AG09319 (cell line): ENCODE measurements at places on chromosomes 7 and 10.

GRCh38 chr10:48446785-48447184, 140.3 kb downstream of the MAPK8 start:
- DNase-seq: no peak

GRCh38 chr10:102918817-102919245, 737 bp downstream of the CNNM2 start:
- no peak for DNase-seq

DNA sequence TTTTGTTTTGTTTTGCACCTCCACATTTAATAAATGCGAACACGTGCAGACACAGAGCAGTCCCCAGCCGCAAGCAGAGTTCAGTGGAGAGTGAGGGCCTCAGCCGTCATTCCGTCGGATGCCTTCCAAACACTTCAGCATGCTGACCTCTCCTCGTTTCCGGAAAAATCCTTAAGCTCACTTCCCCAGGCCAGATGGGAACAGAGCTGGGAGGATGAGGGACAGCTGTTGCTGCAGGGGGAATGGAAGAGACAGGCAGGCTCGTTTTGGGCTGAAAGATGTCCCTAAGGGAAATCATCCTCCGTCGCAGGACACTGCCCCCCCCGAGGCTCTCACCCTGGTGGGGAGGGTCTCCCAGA, 17.2 kb upstream of the FGFR2 start:
- no peak for DNase-seq

DNA sequence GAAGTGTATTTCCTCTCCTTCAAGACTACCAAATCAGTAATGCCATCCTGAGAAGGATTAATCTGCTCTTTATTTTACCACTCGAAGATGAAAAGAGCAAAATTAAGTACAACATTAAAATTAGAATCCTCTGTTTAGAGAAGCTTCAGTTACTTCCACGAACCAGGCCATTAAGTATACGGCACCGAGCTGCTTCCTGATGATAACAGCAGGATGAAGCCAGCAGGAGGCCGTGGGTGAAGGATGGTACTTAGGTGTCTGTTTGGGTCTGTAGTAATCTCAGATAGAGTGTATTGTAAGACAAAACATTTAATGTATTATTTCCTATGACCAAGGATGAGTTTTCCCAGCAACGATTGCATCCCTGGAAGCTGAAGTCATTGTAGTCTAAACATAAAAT, 362.8 kb downstream of the SFMBT2 start:
- DNase-seq: no peak

GRCh38 chr7:151135525-151135845, 32.0 kb downstream of the GBX1 start:
- DNase-seq: no peak

DNA sequence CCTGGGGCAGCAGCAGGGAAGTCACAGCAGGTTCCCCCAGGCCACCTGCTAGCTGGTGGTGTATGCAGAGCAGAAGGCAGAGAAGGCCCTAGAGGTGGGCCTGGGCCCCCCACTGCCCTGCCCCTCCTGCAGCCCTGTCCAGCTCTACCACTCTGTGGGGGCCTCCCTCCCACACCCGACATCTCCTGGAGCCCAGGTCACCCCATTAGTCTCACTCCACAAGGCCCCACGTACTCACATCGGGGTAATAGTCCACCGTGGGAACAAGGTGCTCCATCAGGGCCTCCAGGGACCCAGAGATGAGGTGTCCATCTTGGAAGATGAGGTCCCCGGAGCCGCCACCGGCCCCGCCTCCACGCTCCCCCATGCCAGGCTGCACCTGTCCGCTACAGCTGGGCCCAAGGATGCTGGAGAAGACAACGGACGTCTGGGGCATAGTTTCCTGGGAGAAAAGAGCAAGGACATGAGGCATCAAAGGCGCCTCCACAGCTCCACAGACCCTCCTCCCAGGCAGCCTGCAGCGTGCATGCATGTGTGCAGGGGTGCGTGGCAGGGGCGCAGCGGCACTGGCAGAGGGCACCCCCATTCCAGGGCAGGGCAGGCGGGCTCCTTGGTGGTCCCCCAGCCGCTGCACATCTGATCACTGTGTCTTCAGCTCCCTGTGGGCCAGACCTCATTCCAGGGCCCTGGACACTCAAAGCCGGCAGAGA, 61.0 kb downstream of the RASGEF1A start:
- no peak for DNase-seq

DNA sequence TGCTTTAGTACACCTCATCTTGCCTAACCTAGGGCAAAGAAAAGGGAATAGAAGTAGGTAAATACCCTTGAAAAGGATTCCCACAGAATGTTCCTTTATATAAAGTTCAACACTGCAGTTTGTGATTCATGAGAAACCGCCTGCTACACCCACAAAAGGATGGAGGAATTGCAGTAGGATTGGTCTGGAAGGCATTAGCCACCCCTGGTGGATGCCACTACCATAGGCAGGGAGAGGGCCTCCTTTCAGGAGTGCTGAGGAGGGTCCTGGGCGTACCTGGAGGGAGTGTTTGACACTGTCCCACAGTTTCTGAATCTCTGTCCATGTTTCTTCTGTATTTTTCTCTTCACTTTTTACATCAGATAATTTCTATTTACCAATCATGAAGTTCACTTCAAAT, 221.8 kb upstream of the TMEM72 start:
- DNase-seq: no peak

DNA sequence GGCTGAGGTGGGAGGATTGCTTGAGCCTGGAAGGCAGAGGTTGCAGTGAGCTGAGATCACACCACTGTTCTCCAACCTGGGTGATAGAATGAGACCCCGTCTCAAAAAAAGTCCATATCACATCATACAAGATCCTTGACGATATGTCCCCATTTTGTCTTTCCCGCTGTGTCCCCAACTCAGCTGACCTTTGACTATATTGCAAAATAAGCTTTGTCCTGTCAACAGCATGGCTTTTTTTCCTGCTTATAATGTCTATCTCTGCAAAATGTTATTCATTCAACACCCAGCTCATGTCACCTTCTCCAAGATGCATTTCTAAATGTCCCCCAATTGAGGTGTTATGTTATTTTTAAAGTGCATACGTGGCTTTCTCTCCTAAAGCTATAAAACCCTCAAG, 136.0 kb upstream of the KAT6B start:
- DNase-seq: no peak

GRCh38 chr7:148615085-148615730, 24.6 kb downstream of the C7orf33 start:
- DNase-seq: no peak

DNA sequence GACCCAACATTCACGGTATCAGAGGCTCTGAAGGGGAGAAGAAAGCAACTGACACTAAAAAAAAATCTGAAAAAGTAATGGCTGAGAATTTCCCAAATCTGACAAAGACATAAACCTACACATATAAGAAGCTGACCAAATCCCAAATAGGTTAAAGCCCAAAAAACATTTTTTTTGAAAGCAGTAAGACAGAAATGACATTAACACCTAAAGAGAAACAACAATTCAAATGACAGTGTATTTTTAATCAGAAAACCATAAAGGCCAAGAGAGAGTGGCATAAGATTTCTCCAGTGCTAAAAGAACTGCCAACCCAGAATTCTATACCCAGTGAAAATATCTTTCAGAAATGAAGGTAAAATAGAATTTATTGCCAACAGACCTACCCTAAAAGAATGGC, 35.5 kb downstream of the RUFY2 start:
- DNase-seq: no peak

GRCh38 chr10:80856186-80856585, 318.5 kb downstream of the SH2D4B start:
- DNase-seq: no peak

DNA sequence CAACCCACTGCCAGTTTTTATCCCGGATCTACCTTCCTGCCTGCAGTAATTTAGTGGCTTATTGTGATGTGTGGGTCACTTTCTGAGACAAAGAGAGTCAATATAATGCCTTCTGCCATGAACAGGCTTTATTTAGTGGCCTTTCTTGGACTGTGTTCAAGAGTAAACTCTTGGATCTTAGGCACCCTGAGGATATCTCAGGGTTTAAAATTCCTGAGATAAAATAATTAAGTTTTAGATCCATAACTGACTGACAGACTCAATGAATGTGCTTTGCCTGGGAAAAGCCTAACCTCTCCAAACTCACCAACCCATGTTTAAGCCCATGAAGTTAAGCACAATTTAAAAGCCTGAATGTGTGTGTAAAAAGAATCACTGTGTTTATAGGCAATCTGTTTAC, 564.3 kb downstream of the LRMDA start:
- DNase-seq: no peak

- DNase-seq: no peak
Observed at GRCh38 chr7:71996141-71996540, 416.0 kb downstream of the CALN1 start.

DNA sequence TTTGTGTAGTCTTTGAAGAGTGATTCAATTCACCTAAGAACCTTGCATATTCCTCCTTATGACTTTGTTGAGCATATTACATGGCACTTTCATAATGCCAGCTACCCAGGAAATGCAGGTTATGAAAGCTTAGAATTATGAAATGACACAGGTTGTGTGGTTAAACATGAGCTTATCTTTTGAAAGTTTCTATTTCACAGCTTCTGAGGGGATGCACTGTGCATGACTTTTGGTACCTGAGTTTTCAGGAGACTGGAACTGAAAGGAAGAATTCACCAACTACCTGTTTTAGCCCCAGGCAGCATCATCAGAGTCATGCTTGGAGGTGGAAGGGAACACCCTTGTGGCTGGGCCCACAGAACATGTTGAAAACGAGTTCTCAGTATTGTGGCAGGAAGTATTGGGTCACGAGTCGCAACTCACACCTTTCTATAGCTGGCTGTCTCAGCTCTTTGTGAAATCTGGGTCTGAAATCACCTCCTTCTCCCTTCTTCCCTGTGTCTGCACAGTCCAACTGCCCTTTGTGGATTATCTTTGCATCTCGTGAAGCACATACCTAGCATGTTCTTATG, 228.2 kb downstream of the PTEN start:
- no peak for DNase-seq

DNA sequence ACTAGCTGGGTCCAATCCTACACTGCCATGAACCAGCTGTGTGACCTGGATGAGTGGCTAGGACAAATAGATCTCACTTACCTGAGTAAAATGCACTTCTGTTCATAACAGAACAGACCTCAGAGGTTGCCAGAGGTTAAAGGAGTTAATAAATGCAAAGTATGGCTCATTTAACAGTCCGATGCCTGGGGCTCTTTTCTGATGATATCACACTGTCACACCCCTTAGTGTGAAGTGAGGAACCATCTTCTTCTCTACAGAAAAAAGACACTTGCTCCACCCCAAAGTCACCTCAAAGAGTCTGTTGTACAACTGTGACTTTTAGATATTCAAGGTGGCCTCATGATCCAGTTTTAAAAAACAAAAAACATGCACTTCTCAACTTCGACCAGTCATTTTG, 21.5 kb upstream of the TARP start:
- DNase-seq: no peak

DNA sequence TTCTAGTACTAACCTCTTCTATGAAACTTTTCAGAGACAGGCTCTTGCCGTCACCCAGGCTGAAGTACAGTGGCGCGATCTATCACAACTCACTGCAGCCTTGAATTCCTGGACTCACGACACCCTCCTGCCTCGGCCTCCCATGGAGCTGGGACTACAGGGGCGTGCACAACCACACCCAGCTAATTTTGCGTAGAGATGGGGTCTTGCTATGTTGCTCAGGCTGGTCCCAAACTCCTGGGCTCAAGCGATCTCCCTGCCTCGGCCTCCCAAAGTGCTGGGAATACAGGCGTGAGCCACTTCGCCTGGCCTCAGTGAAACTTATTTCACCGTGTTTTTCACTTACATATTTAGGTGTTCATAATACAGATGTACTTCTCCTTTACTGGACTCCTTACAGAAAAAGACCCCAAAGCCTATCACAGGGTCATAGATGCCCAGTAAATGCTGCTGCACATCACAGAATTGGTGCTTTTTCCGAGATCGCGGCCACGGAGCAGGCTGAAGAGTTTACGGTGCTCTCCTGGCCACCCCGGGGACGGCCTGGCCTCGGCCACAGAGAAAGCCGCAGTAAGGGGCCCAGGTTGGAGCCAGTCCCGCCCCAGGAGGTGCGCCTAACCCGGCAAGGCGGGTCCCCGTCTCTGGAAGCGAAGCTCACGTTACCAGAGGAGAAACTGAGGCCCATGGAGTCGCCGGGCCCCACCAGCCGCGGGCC, 595 bp downstream of the TBL2 start:
- no peak for DNase-seq

DNA sequence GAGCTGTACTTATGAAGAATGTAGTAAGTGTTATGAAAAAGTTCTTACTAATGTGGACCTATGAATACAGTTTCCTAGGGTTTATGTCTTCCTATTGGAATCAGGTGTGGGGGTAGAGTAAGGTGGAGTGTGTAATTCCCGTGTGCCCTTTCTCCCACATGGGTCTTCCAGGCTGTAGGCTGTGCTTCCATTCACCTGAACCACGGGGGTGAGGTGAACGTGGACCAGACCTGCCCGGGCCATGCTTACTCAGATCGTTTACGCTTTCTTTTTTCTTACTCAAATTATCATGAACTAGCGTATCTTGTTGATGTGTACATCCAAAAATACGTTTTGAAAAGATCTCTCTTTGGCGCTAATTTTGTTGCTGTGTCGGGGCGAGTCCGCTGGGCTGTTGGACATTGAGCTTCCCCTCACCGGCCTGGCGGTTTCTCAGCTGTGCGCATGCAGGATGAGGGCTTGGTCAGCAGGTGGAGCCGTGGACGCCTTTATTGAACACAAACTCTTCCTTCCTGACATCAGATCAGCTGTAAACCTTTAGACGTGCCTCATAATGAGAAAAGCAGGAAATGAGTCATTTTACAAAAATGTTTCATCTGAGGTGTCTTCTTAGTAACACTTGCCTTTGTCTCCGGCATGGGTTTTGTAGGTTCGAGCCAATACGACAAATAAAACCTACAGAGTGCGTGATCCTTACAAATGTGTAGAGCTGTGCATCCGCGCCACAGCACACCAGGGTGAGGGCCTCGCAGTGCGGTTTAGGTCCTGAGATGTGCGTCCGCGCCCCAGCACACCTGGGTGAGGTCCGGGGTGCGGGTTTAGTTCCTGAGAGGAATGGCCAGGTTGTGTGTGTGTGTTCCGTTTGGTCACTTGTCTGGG, 53.8 kb downstream of the WDR37 start:
- no peak for DNase-seq

DNA sequence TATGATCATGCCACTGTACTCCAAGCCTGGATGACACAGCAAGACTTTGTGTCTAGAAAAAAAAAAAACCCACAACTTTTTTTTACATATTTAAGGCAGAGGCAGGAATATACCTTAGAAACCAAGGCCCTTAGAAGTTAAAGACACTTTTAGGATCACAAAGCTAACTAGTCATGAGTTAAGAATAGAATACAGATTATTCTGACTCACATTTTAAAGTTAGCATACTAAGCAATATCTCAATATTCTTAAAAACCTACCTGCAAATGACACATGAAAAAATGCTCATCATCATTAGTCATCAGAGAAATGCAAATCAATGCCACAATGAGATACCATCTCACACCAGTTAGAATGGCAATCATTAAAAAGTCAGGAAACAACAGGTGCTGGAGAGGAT, 177.7 kb downstream of the CHCHD3 start:
- no peak for DNase-seq

GRCh38 chr10:97896756-97897358, 47.2 kb downstream of the GOLGA7B start:
- no peak for DNase-seq
